ENCODE measurements at places on chromosomes 1 and 21.

- peak; percentile 91 for DNase-seq
These were observed 31.1 kb downstream of the ALG14 start for GRCh38 chr1:95041491-95042165.

GRCh38 chr1:223820515-223820858 is 25.3 kb downstream of the TP53BP2 start:
- no peak for DNase-seq

GRCh38 chr1:27868932-27869718 is 3.2 kb upstream of the THEMIS2 start:
- DNase-seq, result no peak

DNA sequence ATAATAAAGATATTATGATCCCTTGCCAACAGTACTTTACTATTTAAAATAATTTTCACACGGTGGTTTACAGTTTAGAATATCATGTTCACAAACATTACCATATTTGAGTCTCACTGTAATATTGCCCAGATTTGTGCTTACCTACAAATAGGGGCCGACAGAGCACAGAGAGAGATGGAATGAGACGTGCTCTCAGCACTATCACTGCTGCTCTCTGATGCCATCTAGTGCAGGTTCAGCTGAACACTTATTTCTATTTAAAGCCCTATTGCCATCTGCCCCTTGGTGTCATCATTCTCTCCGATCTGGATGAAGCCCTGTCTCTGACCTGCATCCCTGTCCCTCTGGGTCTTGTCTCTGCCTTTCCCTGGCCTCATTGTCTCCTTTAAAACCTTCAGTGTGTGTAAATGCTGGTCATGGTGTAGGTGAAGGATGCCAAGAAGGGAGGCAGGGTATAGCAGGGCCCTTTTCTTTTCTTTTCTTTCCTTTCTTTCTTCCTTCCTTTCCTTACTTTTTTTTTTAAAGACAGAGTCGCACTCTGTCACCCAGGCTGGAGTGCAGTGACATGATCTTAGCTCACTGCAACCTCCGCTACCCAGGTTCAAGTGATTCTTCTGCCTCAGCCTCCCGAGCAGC is 6.9 kb upstream of the GPATCH4 start:
- DNase-seq, result peak; percentile 83

GRCh38 chr1:19535214-19535613 is 49.9 kb upstream of the CAPZB start:
- no peak for DNase-seq

- DNase-seq, result peak; percentile 36
These were observed 51.1 kb downstream of the SIM2 start for GRCh38 chr21:36749935-36750575.

- peak; percentile 10 for DNase-seq
These were observed 321.0 kb upstream of the LRRC7 start for GRCh38 chr1:69246710-69247109.

GRCh38 chr1:64748706-64749105 is 3.8 kb downstream of the RAVER2 start:
- DNase-seq, result no peak

GRCh38 chr1:173152598-173152997 is 54.5 kb downstream of the TNFSF4 start:
- DNase-seq, result no peak

GRCh38 chr1:168170564-168171508 is 7.9 kb upstream of the TIPRL start:
- no peak for DNase-seq

- peak; percentile 33 for DNase-seq
These were observed 38.7 kb upstream of the DESI2 start for GRCh38 chr1:244614113-244614836.

DNA sequence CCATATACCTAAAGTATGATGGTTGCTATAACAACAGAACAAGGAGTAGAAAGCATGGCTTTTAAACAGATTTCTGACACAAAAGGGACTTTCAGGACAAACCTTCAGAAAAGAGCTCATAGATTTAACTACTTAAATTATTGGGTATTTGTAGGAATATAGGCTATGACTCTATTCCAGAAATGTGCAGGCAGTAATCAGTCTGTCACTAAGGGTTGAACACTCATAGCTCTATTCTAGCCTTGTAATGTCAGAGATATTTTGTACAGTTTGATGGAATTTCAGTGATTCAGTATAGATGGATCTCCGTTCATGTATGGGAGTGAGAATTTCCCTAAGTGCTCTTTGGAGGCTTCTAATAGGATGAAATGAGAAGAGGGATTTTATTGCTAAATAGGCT is 82.8 kb downstream of the EXTL2 start:
- DNase-seq, result no peak

DNA sequence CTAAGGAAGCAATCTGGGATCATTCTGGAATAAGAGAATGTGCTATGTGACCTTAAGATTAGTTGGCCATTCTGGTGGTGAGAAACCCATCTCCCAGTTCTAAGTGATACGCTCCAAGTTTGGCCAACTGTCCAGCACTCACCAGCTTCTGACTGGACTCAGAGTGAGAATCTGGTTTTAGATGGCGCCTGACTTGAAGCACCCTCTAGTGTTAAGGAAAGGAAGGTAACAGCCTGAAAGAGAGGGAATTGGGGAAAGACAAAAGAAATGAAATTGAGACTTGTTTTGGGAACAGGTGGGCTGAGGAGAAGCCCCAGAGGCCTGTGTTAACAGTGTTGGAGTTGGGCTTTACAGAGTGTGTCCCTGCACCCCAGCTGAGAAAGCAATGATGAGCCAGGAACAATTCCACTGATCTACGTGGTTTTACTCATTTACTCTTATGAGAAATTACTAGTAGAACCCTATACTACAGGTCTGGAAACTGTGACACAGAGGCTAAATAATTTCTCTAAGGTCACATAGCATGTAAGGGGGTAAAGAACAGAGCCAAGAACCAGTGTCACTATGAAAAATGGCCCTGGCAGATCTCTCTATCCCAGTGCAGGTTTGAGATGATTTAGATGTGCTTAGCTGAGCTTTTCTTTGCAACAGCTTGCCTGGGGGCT is 9.3 kb upstream of the FCAMR start:
- peak; percentile 44 for DNase-seq

DNA sequence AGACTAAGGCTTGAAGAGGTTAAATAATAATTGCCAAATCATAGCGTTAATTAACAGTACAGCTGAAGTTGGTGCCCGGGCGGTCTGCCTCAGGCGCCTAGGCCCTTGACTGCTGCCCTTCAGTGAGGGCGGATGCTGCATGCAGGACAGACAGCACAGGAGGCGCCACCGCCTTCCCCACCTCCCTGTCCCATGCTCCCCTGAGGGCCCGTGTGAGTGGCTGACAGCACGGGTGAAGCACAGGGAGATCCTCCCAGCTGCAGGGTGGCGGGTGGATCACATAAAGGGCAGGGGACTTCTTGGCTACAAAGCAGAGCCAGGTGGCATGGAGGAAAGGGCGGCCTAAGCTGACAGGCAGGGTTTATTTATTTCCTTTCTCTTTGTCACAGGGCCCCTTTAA is 49.1 kb downstream of the DDX20 start:
- DNase-seq, result no peak

DNA sequence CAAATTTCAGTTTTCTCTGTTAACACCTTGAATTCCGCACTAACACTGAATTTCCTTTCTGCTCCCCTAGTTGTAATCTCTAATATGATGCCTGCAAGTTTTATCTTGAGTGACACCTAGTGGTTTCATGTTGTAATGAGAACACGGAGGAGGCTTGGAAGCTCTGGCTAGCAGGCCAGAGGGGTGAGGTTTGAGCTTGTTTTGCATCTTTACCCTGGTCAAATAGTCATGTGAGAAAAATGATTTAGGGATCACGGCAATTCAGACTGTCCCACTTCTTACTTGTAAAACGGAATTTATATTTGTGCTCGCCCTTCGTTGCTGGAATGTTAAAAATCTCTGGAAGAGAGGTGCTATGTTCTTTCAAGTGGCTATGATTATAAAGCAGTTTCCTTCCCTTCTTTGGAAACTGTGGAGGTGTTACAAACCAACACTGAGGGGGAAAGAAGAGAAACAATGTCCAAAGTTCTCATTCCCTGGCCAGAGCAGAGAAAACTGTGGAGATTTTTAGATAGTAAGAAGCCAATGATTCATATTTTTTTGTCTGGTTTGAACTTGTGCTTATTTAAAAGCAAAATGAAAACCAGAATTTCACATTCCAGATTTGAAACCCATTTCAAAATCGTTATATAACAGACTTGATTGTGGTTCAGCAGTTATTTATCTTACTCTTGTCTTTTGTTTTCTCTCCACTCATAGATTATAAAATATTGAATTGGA is 5.3 kb upstream of the MROH9 start:
- DNase-seq, result peak; percentile 78

GRCh38 chr1:30952098-30952497 is 43.5 kb upstream of the SDC3 start:
- DNase-seq, result no peak

GRCh38 chr1:2109581-2110021 is 59.4 kb downstream of the PRKCZ start:
- DNase-seq, result no peak

- no peak for DNase-seq
These were observed 3.8 kb downstream of the NMNAT2 start for GRCh38 chr1:183414365-183414764.

DNA sequence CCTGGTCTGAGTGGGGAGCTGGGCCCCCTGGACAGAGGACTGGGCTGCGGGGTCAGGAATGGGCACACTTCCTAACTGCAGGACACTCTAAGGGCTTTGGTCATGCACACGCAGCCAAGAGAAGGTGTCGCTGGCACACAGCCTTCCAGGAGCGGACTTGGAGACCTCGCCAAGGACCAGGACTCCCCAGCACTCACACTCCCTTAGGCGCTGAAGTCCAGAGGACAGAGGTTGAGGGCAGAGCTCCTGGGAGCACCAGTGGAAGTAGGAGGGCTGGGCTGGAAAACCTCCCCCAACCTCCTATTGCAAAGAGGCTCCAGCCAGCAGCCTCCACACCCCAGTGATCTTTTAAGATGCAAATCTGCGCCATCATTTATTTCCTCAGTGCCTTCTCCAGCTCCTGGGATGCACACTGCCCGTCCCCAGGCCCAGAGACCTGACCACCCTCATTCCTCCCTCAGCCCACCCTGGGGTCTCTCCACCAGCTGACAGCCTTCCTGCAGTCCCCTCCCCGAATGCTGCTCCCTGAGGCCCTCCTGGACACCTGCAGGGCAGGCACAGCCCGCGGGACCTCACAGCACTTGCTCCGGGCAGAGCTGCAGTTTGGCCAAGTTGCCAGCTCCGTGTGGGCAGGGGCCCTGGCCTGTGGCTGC is 3.0 kb downstream of the TSPEAR start:
- DNase-seq, result no peak

DNA sequence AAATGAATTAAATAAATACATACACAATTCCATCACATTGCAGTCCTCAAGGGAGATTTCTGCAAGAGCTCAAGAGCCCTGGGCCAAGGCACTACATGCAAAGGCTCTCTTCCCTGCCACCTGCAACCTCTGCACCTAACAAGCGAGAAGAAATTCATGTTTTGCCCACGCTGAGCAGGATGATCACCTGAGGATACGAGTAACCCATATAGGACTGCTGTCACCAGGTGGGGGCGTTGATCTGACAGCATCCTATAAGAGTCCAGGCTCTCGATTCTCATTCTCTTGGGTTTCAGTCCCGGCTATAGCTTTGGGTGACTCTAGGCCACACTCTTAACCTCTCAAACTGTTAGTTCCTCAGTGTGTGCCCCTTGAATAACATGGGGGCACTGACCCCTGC is 18.7 kb upstream of the SPOCD1 start:
- DNase-seq, result no peak

DNA sequence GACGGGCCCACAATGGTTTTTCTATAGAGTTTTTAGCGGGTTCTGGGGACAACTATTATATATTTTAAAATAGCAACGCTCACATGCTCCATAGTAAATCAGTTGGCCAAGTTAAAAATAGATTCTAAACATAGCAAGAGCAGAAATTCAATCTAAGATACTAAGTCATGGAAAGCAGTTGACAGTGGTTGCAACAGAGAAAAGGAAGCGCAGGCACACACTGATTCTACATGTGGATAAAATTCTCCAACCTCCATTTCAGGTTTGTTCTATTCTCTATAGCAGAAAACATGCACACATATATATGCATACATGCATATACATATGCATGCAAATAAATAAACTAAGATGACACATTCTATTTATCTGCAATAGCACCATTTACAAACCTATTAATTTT is 89.6 kb upstream of the HNRNPU start:
- DNase-seq, result no peak

- no peak for DNase-seq
These were observed 20.5 kb upstream of the SIPA1L2 start for GRCh38 chr1:232650418-232650817.

DNA sequence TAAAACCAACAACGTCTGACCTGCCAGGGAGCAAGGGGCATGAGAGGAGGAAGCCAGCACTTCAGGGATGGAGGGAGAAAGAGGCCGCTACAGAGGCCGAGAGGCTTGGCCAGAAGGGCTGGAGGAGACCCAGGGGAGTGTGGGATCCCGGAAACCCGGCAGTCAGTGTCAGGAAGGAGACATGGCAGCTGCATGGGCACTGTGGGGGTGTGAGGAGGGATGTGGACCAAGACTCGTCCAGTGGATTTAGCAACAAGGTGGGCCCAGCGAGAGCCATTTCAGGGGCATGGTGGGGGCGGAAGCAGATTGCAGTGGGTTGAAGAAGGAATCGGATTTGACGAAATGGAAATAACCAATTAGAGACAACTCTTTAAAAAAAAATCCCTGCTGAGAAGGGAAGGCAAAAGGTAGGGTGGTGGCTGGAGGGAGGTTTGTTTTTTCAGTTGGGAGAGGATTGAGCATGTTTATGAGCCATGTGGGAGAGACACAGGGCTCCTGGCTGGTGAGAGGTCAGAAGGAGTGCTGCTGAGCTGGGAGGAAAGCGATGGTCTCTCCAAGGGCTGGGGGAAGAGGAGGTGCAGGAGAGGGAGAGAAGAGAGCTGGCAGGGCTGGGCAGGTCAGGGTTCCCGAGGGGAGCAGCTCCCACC is 4.4 kb downstream of the B4GALT2 start:
- DNase-seq, result no peak

- DNase-seq, result no peak
These were observed 447.2 kb downstream of the MATN1 start for GRCh38 chr1:30275926-30276764.

- no peak for DNase-seq
These were observed 5.0 kb upstream of the PTPN7 start for GRCh38 chr1:202165267-202165941.

DNA sequence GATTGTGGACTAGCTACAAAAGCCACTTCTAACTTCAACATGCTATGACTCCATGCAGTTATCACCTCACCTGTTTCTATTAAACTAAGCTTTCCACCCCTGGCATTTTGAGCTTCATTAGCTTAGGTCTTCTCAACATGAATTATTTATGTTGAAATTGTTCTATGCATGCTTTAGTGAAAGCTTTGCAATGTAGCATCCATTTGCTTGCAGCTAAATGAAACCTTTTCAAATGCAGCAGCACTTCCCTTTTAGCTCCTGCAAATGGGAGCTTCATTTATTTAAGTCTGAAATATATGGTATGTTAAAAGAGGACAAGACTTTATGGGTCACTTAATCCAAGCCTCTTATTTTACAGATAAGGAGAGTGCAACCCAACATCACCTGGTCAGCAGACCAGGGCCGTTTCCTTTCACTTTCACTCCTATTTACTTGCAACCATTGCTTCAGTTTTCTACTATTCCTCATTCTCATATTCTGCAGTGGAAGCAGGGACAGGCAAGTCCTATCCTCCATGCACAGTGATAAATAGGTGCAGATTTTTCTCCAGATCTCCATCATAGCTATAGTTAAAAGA is 56.4 kb upstream of the SAMSN1 start:
- no peak for DNase-seq

Measured in cardiac fibroblast (primary cell).